ENCODE measurements at places on chromosomes 3 and 15.
A peak's percentile ranks its signal among the peaks of the same experiment; 100 is the strongest.

- DNase-seq = peak; percentile 56
These were observed 106.3 kb downstream of the ZBTB20 start for GRCh38 chr3:115040673-115041286.

DNA sequence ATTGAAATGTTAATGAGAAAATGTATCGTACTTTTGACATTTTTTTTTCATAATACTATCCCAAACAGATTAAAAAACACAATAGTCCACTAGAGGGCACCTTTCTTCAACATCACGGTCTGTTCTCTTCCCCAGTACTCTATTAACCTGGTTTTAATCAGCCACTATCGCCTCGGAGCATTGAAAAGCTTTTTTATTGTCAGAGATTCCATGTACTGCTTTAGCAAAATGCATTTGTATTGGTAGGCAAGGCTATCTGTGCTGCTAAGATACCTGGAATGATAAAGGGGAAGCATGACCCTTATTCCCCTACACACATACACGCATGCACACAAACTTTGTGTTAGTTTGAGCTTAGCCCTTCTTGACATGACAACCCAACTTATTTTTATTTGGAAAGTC is 160.1 kb upstream of the IL12A start:
- DNase-seq = no peak

DNA sequence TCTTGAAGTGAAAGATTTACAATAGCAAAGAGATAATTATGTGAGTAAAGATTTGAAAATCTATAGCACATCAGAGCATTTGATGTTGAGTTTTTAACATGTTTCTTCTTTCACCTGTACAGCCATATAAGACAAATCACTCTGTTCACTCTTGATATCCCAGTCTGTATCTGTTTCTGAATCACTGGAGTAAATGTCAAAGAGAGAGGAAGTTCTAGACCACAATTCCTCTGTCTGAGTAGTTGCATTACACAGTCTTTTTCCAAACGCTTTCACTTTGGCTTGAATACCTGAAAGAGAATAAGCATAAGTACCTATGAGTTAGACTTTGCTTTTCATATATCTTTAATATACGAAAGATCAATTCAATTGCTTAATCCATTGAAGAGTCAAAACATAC is 9.9 kb downstream of the THAP10 start:
- no peak for DNase-seq

- DNase-seq = no peak
These were observed 15.8 kb downstream of the CSPG4 start for GRCh38 chr15:75696854-75697259.

- DNase-seq = no peak
These were observed 10.7 kb downstream of the LRTM1 start for GRCh38 chr3:54917174-54917573.

GRCh38 chr3:155270063-155270462 is 23.4 kb downstream of the STRIT1 start:
- DNase-seq = no peak

DNA sequence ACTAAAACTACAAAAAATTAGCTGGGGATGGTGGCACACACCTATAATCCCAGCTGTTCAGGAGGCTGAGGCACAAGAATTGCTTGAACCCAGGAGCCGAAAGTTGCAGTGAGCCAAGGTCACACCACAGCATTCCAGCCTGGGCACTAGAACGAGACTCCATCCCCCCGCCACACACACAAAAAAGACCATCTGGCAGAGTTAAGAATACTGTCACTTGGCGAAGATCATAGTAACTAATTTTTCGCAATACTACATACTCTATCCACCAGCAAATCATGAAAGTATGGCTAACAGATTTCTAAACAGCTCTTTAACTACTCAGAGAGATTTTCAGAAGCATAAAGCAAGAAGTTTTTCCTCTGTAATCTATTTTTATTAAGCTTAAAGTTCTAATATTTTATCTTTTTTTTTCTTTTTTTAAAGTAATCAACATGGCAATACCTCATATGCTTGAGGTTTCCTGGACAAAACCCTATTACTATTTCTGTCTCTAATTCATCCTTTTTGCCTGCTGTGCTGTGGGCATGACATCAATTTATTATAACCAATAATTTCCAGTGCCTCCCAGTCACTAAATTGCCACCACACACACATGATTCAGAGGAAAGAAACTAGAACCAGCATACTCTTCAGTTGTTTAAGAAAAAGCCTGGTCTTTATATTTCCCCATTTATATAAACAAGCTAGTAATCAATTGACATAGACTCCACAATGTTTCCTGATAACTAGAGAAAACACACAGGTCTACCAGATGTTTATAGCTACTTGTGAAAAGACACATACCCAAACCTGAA is 46.9 kb downstream of the CHSY1 start:
- DNase-seq = no peak

GRCh38 chr15:88619796-88620195 is 1.3 kb upstream of the AEN start:
- DNase-seq = no peak

DNA sequence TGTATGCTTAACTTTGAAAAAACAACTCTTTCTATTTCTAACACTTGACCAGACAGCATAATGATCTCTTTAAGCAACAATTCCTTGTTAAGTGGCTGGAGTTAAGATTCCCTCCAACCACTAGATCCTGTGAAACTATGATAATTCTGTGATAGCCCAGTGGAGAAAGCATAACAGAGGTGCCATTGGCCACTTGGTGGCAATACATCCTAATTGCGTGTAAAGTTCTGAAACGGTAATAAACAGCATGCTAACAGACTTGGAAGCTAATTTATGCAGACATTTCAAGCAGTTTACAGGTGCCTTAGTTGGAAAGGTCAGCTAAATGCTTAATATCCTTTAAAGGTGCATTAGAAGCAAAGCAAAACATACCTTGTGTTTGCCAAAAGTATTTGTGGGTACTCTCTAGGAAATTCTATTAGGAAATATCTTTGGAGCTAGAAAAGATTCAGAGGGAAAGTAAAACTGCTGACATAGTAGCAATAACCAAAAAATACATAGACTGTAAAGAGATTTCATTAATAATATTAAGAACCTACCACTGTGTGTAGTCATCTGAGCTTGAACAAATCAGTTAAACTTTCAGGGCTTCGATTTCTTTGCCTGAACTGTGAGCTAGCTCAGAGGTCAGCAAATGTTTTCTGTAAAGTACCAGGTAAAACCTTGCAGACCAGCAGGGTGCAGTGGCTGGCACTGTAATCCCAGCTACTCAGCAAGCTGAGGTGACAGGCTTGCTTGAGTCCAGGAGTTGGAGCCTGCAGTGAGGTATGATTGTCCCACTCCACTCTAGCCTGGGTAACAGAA is 19.0 kb upstream of the CSTA start:
- no peak for DNase-seq

DNA sequence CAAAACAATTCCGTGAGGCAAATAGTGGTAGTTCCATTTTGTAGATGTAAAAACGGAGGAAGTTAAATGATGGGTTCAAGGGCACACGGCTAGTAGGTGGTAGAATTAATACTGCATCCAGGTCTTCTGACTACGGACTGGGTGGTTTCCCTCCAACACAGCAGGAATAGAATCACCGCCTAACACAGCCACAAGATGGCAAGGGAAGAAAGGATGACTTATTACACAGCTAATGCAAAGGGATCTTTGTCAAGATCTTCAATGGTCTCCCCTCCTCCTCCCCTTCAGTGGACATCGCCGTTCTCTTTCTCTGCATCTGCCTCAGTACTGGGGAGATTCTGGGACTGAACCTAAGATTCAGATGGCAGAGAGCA is 524 bp upstream of the TOPBP1 start:
- peak; percentile 19 for DNase-seq

DNA sequence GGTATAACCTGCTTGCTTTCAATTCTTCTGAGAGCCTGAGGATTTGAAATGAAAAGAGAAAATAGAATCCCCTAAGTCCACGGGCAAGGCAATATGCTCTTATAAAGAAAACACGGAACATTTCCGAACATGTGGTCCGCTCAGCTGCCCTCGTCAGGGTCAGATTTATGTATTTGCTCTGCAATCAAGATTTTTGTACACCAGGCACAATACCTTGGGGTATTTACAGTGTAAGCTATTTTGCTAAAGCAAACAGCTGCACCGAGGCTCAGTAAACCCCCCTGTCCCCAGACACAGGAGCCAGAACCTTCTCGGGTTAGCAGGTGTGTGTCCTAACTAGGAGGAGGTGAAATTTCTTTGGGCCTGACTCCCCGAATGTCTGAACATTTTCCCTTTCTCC is 155.8 kb upstream of the LRIG1 start:
- no peak for DNase-seq

DNA sequence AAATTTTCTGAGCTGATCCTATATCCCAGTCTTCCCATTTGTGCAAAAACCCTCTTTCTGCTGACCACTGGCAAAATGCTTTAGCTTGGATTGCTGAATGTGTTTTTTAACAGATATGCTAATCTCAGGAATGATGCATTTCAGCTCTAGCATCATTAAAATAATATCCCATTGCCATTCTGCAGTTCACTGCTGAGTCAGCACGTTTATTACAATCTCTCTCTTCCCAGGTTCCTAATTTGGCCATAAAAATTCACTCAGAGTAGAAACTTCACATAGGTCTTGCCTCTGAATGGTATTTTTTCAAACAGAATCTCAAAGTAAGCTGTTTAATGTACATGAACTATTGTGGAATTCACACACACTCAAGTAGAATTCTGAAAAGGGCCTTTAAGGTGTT is 509.6 kb upstream of the SUCLG2 start:
- DNase-seq = no peak

- DNase-seq = no peak
These were observed 420.2 kb upstream of the CCDC54 start for GRCh38 chr3:106957029-106957428.

DNA sequence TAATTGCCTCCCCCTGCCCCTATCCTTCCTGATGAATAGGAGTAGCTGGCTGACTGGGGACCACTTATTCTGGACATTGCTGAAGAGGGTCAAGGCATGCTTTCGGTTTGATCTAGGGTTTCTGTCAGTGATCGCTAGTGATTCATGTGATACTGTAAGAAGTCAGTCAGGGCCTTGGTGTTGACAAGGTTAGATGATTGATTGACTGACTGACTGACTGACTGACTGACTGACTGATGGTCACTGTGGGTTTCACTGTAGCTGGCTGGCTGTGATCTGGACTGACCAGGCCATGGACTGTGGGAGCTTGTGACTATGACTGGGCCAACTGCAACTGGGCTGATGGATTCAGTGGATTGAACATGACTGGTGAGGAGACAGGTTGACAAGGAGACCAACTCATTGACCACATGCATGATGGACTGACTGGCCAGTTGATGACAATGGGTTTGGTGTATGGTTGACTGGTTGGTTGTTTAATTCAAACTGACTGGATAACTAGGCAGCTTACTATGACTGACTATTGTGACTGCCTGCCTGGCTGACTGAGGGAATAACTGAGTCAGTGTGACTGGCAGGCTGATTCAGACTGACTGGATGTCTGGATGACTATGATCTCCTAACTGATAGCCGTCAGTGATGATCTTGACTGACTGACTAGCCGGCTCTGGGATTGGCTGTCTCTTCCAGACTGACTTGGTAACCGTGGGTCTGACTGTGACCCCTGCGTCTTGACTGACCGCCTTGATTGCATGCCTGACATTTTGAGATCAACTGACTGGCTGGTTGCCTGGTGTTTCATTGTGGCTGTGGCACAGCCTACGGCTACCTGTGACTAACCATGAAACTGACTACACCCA is 509.9 kb downstream of the SHQ1 start:
- peak; percentile 3 for DNase-seq

DNA sequence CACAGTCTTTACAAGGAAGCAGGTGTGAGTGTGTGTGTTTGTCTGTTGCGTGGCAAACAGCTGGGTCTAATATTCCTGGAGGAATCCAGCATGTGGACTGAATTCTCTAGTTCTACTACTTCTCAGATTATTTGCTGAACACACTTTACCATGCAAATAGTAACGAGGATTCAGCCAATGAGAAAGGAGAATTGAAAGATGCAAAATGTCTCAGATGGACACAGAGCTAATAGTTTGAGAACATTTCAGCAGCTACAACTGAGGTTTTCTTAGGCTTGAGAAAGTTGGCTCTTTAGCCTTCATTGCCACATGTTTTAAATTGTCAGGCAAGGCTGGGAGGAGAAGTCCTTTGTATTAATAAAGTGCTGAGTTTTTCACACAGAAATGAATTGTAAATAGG is 568.0 kb upstream of the MDFIC2 start:
- no peak for DNase-seq

DNA sequence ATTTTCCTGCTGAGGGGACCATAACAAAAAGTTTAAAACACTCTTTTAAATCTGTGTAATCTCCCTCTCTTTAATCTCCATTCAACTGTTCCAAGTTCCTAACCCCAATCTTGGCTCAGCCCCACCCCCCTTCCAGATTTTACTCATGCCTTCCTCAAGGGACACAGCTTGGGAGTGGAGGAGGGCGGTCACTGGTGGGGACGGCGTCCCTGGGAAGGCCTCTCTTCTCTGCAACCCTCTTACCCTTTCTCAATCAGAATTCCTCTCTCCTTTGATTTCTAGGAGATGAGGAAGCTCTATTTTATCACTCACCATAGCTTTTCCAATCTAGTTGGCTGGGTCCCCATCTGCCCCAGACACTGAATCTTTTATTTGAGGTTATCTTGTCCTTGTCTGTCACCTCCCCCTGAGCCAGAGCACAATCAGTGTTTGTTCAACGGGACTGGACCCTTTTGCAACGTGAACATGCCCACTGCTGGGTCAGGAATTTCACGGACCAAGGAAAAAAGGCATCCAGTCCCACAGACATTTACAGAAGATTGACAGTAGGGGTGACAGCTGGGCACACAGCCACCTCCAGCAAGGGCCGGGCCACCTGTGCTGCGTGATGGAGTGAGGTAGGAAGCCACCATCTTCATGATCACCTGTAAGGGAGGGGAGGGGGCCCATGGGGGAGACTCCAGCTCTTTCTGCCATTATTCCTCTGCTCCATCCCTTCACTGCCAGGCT is 84.0 kb upstream of the HERC1 start:
- DNase-seq = no peak

DNA sequence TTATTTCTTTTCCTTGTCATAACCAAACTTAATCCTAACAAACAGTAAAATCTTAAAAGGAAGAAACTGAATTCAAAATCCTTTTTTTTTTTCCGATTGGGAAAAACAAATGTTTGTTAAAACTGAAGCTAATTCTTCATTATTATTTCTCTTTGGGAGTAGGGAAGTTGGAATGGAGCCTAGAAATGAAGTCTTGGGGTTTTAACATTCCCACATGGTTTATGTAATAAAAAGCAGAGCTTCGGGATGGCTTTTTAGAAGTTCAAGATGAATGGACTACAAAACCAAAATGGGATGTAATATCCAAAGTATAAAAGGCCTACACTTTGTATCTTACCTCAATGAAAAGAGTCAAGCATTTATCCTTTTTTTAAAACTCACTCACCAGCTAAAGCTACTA is 189.0 kb upstream of the TMC3 start:
- DNase-seq = no peak

DNA sequence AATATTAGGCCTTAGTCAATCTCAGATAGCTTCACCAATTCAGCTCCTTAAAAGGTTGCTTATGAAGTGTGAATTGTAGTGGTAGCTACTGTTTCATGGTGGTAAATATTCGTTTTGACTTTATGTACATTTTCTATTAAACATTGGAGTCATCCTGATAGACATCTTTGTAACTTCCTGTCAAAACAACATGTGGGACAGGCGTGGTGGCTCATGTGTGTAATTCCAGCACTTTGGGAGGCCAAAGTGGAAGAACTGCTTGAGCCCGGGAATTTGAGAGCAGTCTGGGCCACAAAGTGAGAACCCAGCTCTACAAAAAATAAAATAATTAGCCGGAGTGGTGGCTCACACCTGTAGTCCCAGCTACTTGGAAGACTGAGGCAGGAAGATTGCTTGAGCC is 2.0 kb upstream of the TRIM59 start:
- DNase-seq = no peak

GRCh38 chr3:65953301-65953812 is 85.4 kb downstream of the MAGI1 start:
- no peak for DNase-seq
